ENCODE measurements at places on chromosomes 16 and 17.

DNA sequence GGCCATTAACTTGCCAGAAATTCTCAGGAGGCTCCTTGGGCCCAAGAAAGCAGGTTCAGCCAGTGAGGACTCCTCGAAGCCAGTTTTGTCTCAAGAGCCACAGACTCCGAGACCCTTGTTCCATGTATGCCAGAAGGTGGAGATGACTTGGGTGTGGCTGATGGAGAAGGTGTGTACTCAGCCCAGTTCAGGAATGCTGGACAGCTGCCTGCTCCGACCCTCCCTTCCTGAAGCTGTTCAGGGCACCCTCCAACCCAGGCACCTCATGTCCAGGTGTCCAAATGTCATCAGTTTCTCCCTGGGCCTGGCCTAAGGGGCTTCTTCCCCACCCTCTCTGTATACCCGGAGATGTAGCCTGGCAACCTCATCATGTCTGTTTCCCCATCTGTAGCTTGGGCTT lies 40.2 kb downstream of the NOG start:
- no peak for DNase-seq

GRCh38 chr17:700504-701094 lies 14.0 kb downstream of the VPS53 start:
- DNase-seq, result peak; percentile 29

GRCh38 chr17:39753514-39754160 lies 15.9 kb downstream of the GRB7 start:
- DNase-seq, result peak; percentile 49

GRCh38 chr17:1834380-1835149 lies 4.8 kb downstream of the RPA1 start:
- no peak for DNase-seq

DNA sequence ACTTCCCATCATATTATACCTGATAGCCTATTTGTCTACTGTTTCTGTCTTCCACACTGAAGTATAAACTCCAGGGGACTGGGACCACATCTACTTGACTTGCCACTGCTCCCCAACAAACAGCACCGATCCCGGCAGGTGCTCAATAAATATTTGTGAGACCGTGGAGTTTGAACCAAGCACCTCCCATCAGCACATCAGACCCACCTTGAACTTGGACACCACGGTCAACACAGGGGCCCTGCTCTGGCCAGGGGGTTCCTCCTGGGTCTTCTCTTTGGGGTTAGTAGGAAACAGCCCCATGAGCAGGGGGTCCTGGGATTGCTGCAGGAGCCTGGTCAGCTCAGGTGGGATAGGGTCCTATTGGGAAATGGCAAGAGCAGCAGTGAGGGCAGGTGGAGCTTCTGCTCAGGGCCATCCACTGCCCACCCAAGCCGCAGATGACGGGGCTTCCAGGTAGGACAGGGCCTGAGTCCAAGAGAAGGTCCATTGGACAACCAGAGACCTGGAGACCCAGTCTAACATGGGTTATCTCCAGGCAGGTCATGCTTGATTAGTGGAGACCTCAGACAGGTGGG lies 19.9 kb downstream of the ZNHIT3 start:
- DNase-seq, result no peak

DNA sequence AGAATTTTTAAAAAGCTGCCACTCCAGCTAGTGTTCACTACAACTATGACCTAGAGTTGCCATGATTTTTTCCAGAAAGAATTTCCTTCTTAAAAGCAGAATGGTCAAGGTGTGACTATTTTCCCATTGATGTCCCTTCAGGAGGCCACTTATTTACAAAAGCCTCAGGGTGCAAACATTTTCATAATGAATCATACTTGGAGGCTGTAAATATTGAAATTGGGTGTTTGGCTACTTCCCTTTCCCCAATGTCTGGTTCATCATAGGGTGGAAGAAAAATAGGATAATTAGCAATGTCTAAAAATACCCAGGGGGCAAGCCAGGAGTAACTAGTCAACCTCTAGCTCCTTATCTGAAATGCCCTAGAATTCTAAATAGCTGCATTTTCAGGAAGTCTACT lies 18.8 kb downstream of the AXIN2 start:
- no peak for DNase-seq

DNA sequence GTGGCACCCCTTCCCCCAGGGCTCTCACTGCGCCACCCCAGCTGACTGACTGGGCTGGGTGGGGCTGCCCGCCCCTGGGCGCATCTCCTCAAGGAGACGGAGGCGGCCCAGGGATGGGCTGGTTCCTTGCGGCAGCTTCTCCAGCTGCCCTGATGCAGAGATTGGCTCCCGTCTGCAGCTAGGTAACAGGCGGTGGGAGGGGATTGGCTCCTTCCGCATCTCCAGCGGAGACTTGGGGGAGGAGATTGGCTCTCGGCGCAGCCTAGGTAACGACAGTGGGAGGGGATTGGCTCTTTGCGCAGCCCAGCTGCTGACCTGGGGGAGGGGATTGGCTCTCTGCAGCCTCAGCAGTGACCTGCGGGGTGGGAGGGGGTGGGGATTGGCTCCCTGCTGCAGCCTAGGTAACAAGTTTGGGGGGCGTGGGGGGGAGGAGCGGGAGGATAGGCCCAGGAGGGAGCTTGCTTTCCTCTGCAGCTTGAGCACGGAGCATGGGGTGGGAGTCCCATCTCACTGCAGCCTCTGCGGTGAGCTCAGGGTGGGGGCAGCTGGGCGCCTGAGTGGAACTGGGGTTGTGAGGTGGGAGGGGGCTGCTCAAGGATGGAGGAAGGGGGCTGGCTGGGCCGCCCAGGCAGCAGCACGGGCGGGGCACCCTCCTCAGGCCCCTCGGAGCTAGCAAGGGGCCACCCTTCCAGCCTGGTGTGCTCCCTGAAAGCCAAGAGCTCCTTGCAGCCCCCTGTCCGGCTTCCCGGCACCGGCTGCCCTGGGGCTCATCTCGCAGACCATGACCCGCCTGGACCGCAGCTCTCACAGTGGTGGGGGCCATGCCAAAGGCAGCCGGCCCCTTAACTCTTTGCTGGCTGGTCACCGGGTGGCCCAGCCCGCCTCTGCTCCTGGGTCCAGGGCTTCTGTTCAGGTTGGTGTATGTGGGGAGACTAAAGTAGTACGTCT lies 6.4 kb downstream of the NFE2L1 start:
- DNase-seq, result no peak

- no peak for DNase-seq
Observed at GRCh38 chr16:84453061-84453752, 51.3 kb downstream of the MEAK7 start.

DNA sequence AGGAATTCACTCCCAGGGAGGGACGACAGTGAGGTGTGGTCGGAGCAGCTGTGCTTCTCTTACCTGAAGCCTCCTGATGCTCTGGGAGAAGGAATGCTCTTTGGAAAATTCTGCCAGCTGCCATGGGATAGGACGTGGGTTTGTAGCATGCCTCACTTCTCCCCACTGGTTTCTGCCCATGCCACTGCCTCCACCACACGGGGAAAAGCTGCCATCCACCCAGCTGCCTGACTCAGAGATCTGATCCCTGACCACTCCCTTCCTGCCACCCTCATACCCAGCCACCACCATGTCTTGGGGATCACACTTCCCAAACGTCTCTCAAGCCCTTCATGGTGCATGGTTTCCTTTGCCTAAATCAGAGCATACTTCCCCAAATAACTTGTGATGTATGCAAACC lies 80.0 kb downstream of the CPPED1 start:
- DNase-seq, result no peak

DNA sequence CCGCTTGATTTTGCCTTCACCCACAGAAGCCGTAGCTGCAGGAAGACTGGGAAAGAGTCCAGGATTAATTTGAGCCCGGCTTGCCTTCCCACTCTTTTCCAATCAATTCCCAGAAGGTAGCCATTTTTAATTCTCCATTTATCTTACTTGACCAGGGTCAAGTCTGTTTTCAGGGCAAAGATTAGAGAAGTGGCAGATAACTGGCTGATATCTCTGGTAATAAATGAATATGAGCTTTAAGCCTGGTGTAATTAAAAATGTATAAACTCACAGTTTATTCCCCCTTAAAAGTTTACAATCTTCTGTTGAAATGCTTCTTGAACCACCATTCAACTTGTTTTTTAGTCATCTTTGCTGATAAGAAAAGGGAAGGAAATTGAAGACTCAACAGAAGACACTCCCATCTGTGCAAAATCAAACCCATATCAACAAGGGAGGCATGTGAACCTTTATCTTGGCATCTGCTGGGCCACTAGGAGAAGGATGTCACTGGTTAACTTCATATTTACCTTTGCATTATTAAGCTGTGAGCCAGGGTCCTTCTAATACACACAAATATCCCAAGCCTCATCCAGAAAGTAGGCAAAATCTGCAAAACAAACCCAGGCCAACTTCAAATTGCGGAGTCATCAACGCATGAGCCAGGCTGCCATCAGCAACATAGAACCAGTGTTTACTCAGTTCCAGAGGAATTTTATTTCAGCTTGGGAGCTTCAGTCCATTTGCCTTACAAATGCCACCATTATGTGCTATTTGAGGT lies 314.6 kb upstream of the MAF start:
- no peak for DNase-seq
